Activated CD8-positive, alpha-beta memory T cell treated with anti-CD3 and anti-CD28 coated beads for 24 hours (primary cell): ENCODE measurements at places on chromosomes 16 and 17.

DNA sequence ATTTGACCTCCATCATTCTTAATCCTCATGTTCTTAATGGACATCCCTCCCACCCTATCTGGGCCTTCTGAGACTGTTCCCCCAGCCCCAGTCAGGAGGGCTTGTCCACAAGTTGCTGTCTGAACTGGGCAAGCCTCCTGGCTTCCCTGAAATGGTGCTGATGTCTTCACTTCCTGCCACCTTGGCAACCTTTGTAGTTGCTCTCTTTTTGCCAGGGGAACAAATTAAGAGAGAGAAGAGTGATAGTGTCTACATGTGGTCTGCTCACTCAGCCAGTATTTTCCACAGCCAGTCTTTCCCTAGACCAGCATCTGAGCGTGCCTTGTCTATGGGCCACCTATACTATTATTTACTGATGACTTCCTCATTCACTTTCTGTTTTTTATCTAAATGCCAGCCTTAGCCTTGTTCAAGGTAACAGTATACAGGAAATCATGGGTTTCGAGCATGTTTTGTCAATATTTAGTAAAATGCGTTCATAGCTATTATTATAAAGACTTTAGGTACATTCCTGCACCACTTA lies 710.1 kb downstream of the MAF start:
- DNase-seq = no peak

GRCh38 chr16:54193665-54194333 lies 92.8 kb downstream of the IRX3 start:
- DNase-seq = no peak

DNA sequence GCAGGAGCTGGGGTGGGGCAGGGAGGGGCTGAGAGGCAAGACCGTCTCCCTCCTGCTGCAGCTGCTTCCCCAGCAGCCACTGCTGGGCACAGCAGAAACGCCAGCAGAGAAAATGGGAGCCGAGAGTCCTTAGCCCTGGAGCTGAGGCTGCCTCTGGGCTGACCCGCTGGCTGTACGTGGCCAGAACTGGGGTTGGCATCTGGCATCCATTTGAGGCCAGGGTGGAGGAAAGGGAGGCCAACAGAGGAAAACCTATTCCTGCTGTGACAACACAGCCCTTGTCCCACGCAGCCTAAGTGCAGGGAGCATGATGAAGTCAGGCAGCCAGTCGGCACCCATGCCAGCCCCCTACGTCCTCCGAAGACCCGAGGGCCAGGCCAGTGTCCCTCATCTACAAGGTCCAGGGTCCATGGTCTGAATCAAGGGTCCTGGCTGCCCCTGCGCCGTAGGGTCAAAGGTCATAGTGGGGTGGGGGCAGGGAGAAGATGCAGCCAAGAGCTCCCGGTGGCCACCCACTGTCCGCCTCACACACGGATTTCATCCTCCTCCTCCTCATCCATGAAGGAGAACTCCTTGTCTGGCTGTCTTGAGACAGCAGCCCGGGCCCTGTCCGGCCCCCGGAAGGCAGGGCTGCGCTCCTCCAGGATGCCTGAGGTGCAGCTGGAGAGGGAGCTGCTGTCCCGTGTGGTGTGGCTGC lies 23.4 kb upstream of the CPSF4L start:
- no peak for DNase-seq

- no peak for DNase-seq
These were observed 1.2 kb downstream of the MAPK7 start for GRCh38 chr17:19379361-19380065.

DNA sequence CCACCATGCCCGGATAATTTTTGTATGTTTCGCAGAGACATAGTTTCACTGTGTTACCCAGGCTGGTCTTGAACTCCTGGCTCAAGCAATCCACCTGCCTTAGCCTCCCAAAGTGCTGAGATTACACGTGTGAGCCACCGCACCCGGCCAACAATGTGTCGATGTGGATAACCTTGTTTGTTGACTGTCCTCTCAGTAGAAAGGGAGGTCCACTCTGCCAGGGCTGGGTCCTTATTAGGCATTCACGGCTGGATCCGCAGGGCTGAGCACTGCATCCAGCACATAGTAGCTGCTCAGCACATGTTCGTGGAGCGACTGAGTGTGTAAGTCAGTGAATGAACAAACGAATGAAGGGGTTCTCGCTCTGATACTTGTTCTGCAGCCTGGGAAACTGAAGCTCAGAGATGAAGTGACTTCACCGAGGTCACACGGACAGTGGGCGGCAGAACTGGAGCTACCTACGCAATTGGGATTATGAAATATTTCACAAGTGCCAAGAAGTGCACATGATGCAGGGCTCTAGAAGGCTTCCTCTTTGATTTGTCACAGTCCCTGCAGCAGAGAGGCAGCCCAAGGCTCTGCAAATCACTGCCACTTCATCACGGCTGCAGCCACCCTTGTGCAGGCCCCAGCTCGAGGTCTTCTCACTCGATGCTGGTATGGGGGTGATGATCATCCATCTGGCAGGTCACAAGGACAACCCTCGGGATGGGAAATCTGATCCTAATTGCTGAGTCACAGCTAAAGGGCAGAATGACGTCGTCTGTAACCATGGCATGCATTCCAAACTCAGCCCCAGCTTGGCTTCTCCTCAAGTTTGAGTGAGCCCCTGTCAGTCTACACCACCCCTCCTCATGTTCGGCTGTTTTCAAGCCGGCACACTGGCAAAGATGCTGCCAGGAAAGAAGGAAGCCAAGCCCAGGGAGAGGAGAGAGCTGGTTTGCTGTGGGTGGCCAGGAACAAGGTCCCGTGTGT lies 28.0 kb upstream of the SNN start:
- DNase-seq = no peak

DNA sequence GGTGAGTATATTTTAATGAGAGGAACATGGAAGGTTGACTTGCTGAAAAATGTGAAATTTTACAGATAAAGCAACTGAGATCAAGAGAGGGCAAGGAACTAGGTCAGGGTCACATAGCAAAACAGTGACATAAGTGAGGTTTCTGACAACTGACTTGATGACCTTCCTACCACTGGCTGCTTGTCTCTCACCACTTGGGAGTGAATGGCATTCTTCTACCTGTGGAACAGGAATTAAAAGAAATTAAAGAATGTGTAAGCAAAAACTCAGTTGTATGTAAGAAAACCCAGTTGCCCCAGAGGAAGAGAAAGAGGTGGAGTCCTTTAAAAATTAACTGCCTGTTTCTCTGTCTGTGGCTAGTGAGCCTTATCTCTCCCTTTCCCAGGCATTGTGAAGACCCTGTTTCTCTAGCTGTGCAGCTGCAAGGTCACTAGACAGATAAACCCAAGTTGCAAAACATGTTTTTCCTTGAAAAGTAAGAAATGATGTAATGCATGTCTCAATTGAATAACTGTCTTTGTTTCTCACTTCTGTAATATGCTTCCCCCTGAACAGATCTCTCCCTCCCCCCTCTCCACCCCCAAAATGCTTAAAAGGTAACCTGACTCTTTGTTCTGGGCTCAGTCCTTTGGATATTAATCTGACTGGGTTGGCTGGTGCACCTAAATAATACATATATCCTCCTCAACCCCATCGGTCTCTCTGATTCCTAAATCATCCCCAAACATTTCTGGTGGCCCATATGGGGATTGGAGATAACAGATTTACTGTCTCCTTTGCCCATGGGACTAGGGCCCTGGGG lies 23.4 kb downstream of the ACSM1 start:
- no peak for DNase-seq

- no peak for DNase-seq
These were observed 30.4 kb downstream of the CFDP1 start for GRCh38 chr16:75402821-75403475.

- DNase-seq = no peak
These were observed 121.3 kb downstream of the METRNL start for GRCh38 chr17:83200751-83201150.

- peak; percentile 73 for DNase-seq
These were observed 19.0 kb downstream of the HEATR9 start for GRCh38 chr17:35849469-35850348.

GRCh38 chr16:2999929-3000328 lies 12.8 kb upstream of the CLDN9 start:
- no peak for DNase-seq

DNA sequence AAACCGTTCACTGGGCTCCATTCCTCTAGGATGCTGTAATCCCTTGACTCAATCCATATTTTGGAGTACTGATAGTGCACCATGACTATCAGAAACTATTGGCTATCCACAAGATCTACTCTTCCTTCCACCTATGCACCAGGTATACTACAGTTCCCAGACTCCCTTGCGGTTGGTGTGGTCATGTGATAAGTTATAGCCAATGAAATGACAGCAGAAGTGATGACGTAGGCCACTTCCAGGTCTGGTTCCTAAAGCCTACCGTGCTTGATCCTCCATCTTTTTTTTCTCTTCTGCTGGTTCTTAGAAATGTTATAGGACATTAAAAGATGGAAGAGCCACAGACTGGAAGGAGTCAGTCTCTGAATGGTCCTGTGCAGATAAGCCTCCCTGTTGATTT lies 278.8 kb upstream of the C16orf82 start:
- DNase-seq = no peak

DNA sequence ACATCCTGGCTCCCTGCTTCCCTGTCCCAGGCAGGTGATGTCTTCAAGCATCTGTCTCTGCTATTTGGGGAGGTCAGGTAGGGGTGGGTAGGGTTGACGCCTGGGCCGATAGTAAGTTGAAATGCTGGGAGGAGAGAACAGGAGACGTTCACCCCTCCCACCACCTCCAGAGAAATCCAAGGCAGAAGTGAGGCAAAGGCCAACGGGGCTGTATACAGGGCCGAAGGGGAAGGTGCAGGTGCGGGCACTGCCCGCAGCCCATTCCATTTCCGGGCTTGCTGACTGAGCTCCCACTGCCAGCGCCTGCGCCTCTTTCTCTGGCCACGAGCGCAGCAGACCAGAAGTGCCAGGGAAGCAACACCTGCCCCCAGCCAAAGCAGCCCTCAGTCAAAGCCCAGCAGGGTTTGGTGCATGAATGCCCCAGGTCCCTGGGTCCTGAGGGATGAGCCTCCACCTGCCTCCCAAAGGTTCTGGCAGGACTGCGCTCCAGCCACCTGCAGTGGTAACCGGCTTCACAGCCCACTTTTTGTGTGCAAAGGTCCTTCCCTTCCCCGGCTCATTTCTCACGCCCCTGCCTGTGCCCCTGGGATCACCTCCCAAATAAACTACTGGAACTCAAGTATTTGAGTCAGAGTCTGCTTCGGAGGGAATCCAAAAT lies 127.6 kb upstream of the TNRC6C start:
- no peak for DNase-seq

GRCh38 chr17:41975099-41976083 lies 8.8 kb downstream of the CNP start:
- DNase-seq = no peak

- DNase-seq = no peak
These were observed 33.5 kb upstream of the CBX4 start for GRCh38 chr17:79872762-79873161.

GRCh38 chr17:81957691-81958432 lies 3.1 kb downstream of the NOTUM start:
- DNase-seq = no peak

GRCh38 chr16:72475688-72476087 lies 303.7 kb upstream of the PMFBP1 start:
- DNase-seq = no peak

DNA sequence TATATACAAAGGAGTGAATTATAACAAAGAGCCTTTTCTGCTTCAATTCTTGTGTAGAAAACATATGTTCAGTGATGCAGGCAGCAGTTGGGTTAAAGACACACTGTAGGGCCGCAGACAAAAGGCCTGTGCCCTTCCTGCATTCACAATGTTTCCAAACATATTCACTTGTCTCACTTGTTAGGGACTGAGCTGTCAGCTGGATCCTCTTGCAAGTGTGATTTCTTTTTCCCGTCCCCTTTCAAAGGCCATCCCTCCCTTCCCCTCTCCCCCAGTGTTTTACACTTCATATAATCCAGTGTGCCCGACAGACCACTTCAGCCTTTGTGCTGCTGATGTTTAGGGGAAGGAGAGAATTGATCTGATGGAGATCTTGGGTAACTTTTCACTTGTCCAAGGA lies 217.0 kb downstream of the FTO start:
- no peak for DNase-seq

DNA sequence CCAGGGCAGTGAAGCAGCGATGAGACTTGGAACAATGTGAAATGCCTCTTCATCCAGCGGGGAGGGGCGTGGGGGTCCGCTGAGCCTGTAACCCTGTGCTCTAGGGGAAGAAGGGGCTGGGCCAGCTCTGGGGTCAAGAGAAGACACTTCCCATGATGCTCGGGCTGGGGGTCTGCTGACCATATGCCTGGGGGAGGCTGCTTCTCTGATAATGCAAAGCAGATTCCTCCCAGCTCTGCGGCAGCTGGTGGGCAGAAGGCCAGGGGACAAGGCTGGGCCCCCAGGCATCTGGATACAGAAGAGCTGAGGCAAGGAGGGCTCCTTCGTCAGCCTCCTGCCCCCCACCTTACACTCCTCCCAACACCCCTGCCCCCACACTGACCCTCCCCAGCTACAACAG lies 24.7 kb downstream of the NGFR start:
- DNase-seq = no peak

DNA sequence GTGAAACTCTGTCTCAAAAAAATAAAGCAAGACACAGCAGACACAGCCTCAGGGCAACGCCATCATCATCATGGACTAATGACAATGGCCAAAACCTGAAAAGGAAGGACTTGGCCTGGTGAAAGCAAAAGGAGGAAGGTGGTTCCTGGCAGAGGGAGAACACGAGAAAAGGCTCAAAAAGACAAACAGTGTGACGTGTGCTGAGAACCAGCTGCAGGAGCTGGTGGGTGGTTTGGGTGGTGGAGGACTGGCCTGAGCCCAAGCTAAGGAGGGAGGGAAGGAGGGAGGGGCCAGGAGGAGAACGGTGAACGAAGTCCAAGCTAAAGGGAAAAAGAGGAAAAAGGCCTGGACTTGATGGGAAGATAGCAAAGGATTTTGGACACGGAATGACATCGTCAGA lies 85.1 kb downstream of the SLC39A11 start:
- DNase-seq = no peak

GRCh38 chr16:47511882-47512281 lies 50.8 kb downstream of the PHKB start:
- DNase-seq = no peak

- no peak for DNase-seq
These were observed 44.8 kb downstream of the STAT5A start for GRCh38 chr17:42333053-42333452.

DNA sequence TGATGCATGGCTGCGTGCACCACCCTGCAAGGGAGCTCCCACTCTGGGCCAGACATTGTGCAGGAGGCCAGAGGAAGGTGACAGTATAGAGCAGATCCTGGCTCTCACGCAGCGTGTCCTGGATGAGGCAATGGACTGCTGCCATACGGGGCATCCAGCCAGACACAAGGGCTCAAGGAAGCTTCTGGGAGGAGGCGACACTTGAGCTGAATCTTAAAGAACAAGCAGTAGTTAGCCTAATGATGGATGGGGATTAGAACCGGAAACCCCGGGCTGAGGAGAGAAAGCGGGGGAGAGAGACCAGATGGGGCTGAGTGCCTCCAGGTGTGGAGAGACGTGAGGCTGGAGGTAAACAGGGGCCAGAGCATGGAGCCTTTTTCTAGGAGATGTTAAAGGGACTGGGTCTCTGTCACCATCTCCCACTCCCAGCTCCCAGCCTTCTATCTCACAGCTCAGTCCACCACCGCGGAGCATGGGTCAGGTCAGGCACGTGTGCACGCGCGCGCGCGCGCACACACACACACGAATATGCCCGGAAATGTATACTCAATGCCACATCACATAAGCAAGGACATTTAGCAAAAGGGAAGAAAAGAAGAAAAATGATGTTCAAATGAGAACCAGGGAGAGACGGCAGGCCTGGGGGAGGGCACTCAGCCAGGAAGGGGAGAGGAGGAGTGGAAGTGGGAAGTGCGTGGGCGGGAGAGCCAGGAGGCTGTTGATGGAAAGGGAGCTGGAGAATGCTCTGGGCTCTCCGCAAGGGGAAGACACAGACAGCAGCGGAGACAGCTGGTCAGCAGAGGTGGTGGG lies 46.3 kb downstream of the CCDC42 start:
- peak; percentile 53 for DNase-seq

GRCh38 chr16:72113616-72113945 lies 19.9 kb downstream of the DHX38 start:
- DNase-seq = no peak
